Stimulated activated CD8-positive, alpha-beta memory T cell treated with anti-CD3 and anti-CD28 coated beads, Interleukin-7, amount 100 ng/mL, for 1 hour (primary cell): ENCODE measurements at places on chromosomes 16 and 17.

- DNase-seq = no peak
Measured at GRCh38 chr17:80706463-80706867, 161.8 kb downstream of the RPTOR start.

DNA sequence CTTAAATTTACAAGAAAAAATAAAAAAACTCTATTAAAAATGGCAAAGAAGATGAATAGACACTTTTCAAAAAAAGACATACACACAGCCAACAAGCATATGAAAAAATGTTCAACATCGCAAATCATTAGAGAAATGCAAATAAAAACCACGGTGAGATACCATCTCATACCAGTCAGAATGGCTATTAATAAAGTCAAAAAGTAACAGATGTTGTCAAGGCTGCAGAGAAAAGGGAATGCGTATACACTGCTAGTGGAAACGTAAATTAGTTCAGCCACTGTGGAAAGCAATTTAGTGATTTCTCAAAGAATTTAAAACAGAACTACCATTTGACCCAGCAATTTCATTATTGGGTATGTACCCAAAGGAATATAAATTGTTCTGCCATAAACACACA lies 31.4 kb downstream of the CAPNS2 start:
- DNase-seq = no peak

DNA sequence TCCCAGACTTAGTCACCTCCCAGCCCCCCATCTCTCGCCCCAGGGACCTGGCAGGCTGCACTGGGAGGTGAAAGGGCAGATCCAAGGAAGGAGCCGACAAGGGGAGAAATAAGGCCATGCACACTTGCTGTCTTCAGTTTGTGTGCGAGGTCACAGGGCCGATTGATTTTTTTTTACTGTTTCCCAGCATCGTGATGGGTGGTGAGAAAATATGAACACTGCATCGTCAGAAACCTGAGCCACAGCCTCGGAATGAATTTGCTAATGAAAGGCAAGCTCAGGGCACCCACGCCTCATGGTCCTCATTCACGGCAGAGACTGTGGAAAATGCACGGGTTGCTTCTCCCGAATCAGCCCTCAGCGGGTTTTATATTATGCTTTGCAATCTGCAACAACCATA lies 98.0 kb downstream of the SOCS1 start:
- no peak for DNase-seq

GRCh38 chr17:50871364-50871763 lies 5.2 kb upstream of the TOB1 start:
- peak; percentile 38 for DNase-seq

DNA sequence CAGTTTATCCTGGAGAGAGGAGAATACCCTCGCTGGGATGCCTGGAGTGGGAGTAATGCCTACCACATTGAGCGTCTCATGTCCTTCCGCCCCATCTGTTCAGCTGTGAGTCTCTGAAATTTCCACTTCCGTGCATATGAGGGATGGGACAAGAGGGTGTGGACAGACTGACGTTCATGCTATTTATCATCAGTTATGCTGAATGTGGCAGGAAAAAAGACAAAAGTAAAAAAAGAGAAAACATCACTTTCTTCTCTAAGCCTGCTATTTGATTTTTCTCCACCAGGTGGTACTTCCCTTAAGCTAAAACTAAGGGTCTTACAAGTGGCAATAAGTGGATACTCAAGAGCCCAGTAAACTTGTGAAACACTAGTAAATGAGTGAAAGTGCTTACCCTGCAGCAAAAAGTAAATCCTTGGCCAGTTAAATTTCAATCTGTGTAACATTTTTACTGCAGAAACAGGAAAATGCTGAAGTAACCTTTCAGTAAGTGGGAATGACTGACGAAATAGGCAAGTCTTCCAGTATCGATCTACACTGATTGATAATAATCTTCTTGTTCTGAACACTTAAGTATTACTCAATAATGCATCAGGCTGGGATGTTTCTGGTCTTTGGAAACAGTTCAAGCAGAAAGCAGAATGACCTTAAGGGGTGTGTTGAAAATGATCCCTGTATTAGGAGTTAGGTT lies 5.6 kb downstream of the CRYBA1 start:
- no peak for DNase-seq

DNA sequence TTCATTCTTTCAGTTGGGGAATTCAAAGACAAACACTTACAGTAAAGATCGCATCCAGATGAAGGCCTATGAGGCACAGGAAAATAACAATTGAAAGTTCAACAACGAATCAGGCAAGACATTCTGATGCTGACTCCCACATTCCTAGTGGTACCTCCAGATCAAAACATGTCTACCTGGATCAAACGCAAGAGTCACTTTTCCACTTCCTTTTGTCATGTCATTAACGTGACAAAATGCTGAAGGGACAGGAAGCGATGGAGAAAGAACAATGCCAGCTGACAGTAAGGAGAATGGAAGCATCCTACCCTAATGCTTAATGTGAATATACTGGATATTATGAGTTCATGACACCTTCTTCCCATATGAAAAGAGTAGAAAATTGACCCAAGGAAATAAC lies 365.4 kb upstream of the CDH11 start:
- no peak for DNase-seq
